ENCODE measurements at places on chromosomes 3 and 15.
A peak's percentile ranks its signal among the peaks of the same experiment; 100 is the strongest.

DNA sequence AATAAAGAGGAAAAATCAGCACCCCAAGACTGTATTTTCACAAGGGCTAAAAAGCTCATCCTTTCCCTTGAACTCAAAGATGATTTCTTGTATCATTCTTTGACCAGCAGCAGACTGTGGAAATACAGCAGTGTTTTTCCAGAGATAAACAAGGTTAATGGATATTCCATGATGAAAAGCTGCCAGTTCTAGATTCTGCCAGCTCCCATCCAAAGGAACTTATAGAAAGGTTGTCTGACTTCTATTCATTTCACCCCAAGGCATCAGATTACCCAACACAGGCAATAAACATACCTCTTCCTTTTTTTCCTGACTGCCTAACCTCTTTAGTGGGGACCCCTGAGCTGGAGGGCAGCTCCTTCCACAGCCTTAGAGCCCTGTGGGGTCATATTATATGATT, 375.8 kb upstream of the THBS1 start:
- DNase-seq, result no peak

GRCh38 chr15:51405693-51406523, 64.5 kb downstream of the GLDN start:
- DNase-seq, result no peak

DNA sequence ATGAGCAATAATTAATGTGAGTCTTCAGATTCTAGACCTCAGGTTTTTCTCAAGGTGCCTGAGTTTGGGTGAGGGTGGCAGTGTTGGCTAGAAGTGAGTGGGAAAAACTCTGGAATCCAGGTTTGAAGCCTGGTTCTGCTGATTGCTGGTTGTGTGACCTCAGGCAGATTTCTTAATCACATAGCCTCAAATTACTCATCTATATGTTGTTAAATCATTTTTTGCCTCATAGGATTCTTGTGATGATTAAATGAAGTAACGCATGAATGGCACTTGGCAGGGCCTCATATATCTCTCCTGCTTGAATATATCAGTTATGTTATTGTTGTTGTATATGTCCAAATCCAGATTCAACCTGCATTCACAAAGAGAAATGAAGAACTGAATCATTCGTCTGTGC, 60.5 kb downstream of the NR2F2 start:
- no peak for DNase-seq

GRCh38 chr3:179179979-179180759, 32.0 kb downstream of the PIK3CA start:
- no peak for DNase-seq

- no peak for DNase-seq
Observed at GRCh38 chr15:81954158-81954783, 91.5 kb downstream of the MEX3B start.

- no peak for DNase-seq
Observed at GRCh38 chr3:70111411-70111810, 111.9 kb downstream of the SAMMSON start.

DNA sequence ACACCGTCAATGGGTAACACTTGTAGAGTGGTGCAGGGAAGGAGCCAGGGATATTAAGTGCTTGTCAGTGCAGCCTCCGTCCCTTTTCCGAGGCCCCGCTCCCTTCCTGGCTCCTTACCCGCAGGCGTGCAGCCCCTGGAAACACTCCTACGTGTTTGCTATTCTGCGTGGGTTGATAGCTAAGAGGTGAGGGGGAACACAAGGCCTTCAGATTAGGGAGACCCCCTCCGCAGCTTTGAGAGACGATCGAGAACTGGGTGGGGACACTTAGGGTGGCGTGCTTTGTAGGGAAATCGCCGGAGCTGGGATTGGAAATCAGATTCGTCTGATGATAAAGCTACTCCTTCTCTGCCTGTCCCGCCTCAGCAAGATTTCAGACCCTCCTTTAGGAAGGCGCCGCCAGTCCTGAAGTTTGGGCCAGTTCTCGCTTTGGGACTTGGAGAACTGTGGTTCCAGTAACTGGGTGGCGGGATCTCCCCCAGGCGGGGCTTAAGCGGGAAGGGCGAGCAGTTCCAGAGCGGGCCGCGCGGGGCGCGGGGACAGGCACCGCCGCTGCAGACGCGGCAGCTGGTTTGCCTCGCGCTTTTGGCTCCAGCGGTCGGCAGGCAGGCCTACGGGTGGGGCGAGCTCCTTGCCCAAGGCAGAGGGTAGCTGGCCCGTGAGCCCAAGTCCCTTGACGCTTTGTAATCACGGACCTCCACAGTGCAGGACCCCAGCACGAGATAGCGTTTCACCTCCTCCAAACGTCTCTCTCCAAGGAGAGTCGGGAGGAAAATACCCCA, 8.0 kb upstream of the FAM107A start:
- DNase-seq, result peak; percentile 41
